ENCODE measurements at places on chromosomes 2 and 18.

GRCh38 chr2:80113399-80113798 lies 191.2 kb downstream of the LRRTM1 start:
- DNase-seq: no peak

- no peak for DNase-seq
Measured at GRCh38 chr18:52670896-52671295, 330.9 kb downstream of the DCC start.

GRCh38 chr2:36379710-36380448 lies 24.3 kb downstream of the CRIM1 start:
- DNase-seq: no peak

DNA sequence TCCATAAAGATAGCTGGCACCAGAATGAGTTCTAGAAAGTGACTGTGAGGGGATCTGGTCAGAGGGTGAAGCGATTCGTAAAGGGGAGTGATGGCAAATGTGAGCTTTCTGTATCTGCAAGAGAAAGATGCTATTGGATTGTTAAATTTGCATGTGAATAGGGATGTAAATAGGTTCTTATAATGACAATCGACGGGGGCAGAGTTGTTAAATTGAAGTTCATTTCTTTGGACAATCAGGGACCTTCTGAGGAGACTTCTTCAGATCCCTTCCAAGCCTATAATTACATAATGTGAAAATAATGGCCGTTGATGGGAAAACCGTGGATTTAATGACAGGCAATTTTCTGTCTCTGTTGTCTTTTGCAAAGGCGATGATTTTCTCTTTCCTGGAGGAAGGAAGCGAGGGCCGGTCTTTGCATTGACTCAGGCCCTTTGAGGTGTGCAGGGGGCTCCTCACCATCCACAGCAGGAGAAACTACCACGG lies 52.2 kb upstream of the TMEM18 start:
- no peak for DNase-seq

DNA sequence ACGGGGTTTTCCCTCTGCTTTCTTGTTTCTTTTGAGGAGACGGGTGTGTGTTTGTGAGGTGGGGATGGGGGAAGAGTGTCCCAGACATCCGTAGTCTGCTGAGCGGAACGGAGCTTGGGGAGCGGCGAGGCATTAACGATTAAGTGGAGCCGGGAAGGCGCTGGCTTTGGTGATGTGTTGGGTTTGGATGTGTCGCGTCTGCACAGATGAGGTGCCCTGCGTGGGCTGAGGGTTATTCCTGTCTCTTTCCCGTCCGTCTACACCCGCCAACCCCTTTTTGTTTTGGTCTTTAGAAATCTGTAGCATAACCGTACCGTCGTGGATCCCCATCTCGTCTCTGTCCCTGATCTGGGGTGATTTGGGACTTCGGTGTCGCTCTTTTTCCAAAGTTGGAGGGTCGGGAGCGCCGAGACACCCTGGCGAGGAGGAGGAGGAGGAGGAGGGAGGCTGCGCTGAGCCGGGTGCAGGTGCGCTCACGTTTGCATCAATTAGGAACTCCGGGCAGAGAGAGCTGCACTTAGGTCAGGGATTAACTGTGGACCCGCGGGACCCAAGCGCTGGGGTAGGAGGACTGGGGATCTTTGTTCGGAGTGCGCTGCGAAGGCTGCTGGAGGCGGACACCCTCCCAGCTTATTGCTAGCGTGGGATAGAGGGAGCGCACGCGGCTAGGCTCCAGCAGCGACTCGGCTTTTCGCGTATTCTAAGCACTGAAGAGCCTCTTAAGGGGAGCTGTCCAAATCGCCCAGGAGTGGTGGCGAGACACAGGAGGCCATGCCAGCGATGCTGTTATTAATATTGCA lies 720.3 kb downstream of the DPP10 start:
- DNase-seq: no peak

GRCh38 chr2:183967756-183968155 lies 630.6 kb upstream of the ZNF804A start:
- DNase-seq: no peak
